ENCODE measurements at places on chromosomes 12 and 14.

- DNase-seq: peak; percentile 28
These were observed 58.8 kb upstream of the LTA4H start for GRCh38 chr12:96094201-96094600.

DNA sequence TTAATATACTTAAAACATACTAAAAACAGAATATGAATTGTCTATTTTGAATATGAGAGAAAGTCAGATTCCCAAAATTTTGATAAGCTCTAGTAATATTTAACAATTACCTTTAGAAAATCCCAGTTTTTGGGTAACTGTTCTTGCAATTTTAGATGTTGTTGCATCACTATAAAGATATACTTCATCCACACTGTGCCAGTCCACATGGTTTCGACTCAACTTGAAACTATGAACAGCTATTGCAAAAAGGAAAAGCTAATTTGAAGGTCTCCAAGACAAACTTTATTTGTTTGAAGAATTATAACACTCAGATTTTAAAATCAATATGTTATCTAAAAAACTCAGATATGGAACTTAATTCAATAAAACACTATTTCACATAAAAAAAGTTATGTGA lies 59.9 kb downstream of the DDHD1 start:
- DNase-seq: no peak

DNA sequence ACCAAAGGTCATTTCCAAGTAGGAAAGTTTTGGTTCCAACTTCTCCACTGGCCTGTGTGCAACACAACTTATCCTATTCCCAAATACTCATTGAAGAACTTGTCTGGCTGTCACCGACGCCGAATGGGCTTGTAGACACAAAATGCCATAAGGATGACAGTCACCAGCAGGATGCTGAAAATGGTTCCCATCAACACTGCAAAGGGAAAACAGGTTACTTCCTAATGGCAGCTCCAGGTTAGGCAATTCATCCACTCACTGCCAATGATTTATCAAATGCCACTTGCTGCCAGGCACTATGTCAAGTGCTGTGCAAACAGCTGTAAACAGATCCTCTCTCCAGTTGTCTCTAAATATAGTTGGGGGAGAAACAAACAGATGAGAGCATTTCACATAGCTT lies 6.1 kb downstream of the C12orf76 start:
- DNase-seq: no peak

DNA sequence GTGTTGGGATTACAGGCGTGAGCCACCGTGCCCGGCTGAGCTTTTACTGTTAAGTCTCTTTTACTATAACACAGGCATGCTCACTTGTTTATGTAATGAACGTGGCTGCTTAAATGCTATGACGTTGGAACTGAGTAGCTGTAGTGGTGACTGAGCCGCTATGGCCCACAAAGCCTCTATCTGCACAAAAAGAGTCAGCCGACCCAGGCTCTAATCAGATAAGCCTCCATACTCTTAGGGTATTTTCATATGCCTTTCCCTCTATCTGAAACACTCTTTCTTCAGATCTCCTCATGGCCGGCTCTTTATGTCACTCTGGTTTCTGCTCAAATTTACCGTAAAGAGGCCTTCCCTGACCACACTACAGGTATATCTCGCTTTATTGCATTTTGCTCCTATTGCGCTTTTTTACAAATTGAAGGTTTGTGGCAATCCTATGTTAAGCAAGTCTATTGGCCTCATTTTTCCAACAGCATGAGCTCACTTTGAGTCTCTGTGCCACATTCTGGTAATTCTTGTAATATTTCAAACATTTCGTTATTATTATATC lies 8.0 kb downstream of the SLC2A14 start:
- no peak for DNase-seq

- DNase-seq: peak; percentile 62
These were observed 19.6 kb downstream of the ACVR1B start for GRCh38 chr12:51970904-51971646.

- peak; percentile 56 for DNase-seq
These were observed 938 bp upstream of the MAX start for GRCh38 chr14:65103150-65103760.

DNA sequence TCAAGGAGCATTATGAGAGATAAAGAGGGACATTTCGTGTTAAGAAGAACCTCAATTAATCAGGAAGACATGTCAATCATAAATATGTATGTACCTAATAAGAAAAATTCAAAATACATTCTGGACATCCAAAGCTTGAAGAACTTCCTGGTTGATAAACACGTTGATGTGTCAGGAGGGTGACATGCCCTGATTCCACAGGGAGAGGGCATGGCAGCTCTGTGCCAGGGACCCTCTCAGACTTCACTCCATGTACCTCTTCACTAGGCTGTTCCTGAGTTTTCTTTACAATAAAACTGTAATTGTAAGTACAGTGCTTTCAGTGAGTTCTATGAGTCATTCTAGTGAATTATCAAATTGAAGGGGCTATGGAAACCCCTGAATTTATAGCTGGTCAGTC lies 163.5 kb downstream of the CFAP54 start:
- DNase-seq: no peak

- DNase-seq: no peak
These were observed 991.2 kb downstream of the VRK1 start for GRCh38 chr14:97788364-97788763.

DNA sequence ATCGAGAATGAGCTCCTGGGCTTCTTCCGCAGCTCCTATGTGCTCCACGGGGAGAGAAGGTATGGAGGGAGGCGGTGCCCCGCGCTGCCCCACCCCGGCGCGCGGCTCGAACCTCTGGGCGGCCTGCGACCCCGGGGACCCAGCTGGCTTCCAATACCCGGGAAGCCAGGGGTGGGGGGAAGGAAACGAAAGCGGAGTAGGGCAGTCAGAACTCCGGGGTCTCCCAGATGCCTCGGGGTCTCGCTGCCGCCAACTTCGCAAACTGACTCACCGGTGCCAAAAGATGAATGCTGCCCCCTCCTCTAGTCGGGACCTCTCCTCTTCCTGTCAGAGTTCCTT lies 1.3 kb downstream of the TRHDE start:
- no peak for DNase-seq

DNA sequence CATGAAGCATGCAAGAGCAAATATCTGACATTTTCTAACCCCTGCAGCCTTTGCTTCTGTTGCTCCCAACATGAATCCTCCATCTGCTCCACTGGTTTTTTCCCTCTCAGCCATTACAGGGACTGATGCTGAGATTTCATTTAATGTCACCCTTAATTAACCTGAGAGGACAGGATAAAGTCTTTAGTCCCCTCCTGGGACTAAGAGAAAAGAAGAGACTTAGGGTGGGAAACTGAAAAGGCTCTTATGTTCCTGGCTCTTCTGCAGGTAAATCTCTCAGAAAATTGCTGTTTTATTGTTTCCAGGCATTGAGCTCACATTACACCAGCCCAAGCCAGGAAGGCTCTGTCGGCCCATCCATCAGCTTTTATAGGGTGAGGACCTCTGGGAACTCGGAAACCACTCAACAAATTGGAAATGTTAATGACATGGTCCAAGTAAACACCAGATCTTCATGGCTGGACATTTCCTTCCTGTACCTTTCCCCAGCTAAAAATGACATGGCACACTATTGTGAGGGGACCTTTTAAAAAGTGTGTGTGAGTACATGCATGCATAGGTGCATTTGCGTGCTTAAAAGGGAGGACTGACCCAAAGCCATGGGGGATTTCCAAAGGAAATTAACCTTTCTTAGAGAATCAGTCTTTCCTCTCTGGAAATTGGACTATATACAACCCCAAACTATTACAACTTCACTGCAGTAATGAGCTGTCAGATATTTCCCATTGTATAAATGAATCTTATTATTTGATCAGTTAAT lies 408.1 kb upstream of the TMTC1 start:
- no peak for DNase-seq

GRCh38 chr12:104223712-104224111 lies 8.1 kb downstream of the TXNRD1 start:
- DNase-seq: no peak

GRCh38 chr12:63893170-63893569 lies 48.7 kb downstream of the SRGAP1 start:
- DNase-seq: no peak

DNA sequence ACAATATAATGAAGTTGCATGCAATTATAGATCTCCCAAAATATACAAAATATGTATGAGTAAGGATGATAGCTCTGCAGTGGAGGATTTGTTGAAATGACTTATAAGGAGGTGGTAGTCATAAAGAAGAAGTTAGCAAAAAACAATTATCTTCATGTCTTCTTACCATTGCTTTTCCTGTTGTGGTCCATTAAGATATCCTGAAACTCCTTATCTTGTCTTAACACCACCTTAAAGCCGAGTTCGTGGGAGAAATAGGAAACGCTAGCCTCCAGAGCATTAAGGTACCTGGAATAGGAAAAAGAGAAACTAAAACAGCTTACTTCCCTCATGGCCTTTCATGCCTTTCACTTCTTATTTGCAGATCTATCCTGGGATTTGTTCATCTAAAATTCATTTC lies 15.2 kb downstream of the GUCY2C start:
- no peak for DNase-seq

DNA sequence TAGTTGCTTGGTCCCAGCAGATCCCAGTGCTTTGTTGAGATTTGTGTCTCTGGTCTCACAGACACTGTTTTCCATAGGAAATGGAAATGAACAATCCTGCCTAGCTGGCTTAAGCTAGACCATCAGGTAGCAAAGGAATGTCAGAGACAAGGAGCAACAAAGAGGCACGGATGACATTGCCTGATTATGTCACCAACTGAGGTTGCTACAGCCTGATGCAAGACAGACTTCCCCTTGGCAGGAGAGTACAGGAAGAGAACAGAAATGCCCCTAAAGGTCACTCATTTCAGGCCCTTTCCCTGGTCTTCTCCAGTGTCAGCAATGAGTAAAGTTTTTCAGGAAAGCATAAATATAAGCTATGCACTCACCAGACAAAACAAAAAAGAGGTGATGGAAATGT lies 2.0 kb upstream of the PRB2 start:
- no peak for DNase-seq

- no peak for DNase-seq
These were observed 28.4 kb upstream of the NEDD1 start for GRCh38 chr12:96878704-96879103.

DNA sequence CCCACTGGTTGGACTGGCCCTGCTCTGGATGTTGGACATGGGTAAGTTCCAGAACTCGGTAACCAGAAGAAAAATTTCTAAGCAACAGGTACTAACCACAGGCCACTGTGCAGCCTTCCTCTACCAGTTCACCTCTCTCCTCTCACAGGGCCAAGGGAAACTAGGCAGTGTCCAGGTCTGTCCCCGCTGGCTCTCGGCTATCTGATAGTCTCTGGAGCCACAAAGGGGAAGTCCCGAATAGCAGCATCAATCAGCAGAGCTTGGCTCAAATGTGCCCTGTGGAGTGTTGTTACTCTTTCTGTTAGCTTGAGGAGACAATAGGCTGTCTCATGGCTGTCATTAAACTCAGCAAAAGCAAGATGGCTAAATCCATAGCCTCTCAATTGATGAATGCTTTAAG lies 73.2 kb downstream of the TSPAN11 start:
- no peak for DNase-seq
